RKO (cell line): ENCODE measurements at places on chromosomes 7 and 10.
A peak's percentile ranks its signal among the peaks of the same experiment; 100 is the strongest.

DNA sequence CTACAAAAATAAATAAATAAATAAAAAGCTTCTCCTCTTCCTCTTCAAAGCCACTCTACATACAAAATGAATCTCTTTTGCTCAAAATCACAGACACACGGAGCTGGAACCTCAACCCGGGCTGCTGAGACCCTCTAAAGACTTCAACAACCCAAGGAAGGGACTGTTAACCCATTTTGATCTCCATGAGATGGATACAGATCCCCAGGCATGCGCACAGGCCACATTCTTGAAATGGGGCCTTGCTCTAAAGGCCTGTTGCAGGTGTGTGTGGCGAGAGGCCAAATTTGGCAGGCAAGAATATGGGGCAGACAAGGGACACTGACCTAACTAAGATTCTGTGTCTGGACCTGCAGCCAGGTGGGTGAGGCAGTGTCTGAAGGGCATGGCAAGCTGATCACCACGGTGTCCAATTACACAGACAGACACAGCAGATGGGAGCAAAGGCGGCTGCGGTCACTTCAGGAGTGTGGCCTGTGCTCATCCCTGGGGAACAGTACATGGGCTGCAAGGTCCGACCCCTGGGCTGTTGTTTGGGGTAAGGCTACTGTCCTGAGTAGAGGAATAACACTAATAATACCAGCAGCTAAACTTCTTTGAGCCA lies 219.8 kb downstream of the HECW1 start:
- DNase-seq, result no peak

GRCh38 chr7:86747698-86748097 lies 104.0 kb downstream of the GRM3 start:
- DNase-seq, result no peak

GRCh38 chr7:95376632-95377400 lies 19.4 kb downstream of the PON3 start:
- no peak for DNase-seq

GRCh38 chr10:125816548-125816947 lies 6.5 kb downstream of the UROS start:
- no peak for DNase-seq

DNA sequence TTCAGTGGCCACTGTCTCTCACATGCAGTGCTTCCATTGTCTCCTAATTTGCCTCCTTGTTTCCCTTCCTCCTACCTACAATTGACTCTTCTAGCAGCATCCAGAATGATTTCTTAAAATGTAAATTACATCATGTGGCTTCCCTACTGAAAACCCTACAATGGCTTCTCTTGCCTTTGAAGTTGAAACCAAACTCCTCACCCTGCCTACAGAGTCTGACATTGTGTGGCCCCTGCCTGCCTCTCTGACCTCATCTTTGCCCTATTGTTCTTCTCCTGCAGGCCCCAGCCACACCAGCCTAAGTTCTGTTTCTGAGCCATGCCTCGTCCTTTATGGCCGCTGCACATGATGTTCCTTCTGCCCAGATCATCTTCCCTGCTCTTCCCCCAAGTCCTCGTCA lies 35.8 kb upstream of the CDK1 start:
- DNase-seq, result no peak

DNA sequence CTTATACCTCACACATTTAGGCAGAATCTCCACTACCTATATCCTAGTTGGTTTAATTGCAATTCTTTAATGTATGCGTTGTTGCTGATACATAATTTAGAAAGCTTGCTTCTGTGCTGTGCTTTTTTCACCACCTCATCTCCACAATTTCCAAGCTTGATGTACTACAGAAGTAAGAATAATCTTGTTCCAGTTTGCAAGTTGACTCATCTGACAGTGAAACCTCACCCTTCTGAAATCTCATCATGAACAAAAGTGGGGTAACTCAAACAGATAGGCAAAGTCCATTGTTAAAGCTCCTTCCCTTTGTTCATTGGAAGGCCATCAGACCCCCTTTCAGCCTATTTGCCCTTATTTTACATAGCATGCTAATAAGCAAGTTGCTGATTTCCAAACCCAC lies 13.6 kb downstream of the EIF4EBP2 start:
- no peak for DNase-seq

DNA sequence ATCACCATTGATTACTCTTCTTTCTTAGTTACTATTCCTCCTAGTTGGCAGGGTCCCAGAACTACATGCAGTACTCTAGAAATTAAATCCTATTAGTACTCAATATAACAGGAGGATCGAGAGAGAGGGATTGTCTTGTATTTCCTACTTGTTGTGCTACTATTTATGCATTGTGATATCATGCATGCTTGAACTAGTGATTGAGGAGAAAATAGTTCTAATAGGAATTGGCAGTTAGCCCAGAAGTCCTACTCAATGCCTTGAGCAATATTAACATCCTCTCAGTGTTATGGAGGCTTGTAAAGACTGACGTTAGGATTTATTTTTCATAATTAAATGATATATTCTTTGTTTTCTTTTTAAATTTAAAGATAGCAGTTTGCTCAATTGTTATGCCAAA lies 67.4 kb downstream of the FOXP2 start:
- DNase-seq, result no peak

- no peak for DNase-seq
Measured at GRCh38 chr10:81920213-81920829, 45.3 kb downstream of the NRG3 start.

GRCh38 chr7:16921644-16922257 lies 40.0 kb upstream of the AGR3 start:
- no peak for DNase-seq

- peak; percentile 21 for DNase-seq
Measured at GRCh38 chr7:26609082-26609481, 255.3 kb downstream of the SKAP2 start.

DNA sequence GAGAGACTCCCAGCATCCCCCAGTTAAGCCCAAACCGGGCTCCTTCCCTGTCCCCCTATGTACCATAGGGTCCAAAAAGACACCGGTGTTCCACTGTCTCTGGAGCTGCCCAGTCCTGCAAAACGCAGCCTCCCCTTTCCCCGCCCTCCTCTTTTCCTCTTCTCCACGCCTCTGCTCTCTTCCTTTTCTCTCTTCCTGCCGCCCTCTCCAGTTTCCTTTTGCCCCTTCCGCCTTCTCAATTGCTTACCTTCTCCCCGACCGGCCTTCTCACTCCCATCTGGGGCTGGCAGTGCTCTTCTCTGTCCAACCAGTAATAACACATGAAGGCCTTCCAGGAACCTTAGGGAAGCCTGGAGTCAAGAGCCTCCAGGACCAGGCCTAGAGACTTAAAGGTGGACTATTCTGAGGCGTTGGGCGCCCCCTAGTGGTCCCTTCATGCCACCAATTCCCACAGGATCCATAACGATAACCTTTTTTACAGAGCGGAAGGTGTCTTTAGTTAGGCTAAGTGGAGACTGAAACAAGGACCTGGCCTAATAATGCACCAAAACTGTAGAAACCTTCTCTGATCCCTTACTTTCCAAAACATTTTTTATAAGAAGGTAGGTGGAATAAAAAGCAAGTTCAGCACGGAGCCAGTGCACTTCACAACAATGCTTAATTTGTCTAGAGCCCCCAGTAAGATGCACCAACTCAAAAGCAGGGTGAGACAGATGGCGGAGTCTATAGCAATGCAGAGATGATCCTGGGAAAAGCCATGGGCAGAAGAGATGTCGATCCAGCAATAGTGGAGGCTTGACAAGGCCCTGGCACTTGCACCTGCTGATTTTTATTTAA lies 27.2 kb upstream of the MSRB2 start:
- peak; percentile 68 for DNase-seq

DNA sequence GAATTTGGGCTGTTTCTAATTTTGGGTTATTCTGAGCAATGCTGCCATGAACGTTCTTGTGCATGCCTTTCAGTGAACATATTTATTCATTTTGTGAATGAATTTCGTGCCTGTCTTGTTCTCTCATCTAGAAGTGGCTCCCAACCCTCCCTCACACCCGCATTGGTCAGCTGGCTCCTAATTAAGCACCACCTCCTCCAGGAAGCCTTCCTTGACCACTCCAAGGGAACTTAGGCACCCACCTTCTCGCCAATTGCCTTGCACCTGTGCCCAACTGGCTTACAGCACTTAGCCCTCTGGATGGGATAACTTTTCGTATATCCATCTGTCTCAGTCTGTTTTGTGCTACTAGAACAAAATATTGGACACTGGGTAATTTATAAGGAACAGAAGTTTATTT lies 107.1 kb downstream of the MYL10 start:
- no peak for DNase-seq

DNA sequence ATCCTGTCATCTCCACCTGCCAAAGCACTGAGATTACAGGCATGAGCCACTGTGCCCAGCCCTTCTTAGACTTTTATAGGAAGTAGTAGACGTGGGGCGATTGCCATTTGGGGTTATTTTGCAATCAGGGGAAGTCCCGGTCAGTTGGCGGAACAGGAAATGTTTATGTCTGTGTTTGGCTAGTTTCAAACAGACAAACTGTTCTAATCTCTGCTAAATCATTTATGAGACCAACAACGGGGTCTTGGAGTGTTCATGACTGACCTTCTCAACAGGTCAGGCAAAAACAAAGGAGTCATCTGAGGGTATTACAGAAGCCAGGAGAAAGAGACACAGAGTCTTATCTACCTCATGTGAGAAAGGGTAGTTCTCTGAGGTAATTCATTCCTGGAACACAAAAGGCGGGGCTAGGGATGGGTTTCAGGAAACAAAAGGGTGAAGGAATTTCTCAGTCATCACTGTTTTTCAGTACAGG lies 6.6 kb upstream of the TPK1 start:
- no peak for DNase-seq

DNA sequence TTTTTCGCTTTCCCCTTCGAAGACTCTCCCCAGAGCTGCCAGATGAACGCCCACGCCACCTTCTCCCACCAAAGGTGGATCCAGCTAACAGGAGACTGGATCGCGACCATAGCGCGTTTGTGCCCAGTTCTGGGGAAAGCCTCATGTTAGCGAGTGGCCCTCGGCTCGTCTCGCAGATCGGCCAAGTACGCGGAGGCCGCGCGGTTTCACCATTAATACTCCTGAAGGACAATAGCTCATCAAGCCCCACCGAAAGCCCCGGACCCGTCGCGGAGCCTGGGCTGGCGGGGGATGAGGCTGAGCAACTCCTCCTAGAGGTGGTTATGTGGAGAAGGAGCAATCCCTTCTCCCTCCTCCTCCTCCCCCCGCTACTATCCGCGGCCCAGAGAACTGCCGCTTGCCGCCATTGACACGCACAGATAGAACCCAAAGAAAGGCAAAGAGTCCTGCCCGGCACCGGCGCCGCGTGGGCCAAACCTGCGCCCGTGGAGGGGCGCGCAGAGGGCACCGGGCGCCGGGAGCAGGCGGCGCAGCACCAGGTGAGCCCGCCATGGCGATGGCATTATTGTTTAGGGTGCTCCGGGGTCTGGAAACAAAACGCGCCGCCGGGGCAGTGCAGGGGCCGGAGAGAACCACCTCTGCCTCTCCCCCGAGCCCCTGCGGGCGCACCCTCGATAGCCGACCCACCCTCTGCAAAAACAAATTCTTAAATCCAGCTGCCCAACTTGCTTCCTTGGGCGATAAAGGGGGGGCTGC lies at the start of gene MACROH2A2:
Gene MACROH2A2, plus strand, starts transcription at position 385 of the 756 bp plus-strand sequence. CDS start 22,813 bp downstream, outside the sequence.
- DNase-seq, result peak; percentile 77

DNA sequence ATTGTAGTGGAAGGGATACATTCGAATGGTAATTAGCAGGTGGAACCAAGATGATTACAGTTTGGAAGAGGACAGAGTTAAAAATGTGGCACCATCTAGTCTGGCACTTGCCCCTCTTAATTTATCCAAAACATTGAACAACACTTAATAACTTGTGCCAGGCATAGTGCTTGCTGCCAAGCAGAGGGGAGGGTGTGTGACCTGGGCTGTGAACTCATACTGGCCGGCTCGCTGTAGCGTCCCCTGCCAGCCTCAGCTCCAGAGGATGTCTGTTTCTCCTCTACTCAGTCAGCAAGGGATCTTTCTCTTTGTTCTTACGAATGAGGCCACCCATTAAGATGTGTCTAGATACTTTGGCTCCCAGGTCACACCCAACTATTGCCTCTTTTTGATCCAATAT lies 179.4 kb upstream of the INHBA start:
- no peak for DNase-seq

- no peak for DNase-seq
Measured at GRCh38 chr7:66522518-66522917, 106.2 kb upstream of the KCTD7 start.

- no peak for DNase-seq
Measured at GRCh38 chr7:124071843-124072242, 39.0 kb upstream of the TMEM229A start.

- DNase-seq, result peak; percentile 10
Measured at GRCh38 chr10:112716924-112717413, 233.1 kb upstream of the TCF7L2 start.

DNA sequence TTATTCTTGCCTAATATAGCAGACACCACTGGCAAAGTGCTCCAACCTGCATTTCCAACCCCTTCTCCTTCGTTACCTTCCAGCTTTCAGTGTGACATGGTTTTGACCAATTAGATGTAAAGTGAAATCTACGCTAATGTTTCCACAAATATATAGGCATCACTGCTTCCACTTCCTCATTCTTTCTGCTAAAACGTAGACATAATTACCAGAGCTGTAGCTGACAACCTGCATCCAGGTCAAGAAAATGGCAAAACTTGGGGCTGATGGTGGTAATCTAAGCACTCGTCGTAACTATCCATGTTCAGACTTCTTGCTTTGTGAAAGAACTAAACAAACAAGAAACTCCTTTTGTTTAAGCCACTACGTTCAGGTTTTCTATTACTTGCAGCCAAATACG lies 41.8 kb upstream of the COL1A2 start:
- no peak for DNase-seq

DNA sequence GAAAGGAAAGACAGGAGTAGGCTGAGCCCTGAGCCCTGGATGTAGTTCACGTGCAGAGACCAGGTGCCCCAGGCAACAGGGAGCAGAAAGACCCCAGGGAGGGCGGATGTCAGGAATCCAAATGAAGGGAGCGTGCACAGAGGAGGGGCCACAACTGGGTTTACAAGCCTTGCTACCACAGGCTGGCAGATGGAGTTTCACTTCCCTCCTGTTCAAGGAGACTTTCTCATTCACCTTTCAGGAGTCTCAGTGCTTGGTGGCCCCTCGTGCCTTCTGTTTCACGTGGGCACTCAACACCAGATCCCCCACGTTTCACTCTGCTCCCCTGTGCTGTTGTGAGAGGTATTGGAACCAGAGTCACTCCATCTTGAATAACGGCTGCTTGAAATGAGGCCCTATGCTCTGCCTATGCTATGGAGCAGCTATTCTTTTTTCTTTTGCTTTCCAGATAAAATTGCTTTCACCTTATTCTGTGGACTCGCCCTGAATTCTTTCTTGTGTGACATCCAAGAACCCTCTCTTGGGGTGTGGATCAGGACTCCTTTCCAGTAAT lies 601.4 kb upstream of the IGFBP3 start:
- DNase-seq, result no peak

DNA sequence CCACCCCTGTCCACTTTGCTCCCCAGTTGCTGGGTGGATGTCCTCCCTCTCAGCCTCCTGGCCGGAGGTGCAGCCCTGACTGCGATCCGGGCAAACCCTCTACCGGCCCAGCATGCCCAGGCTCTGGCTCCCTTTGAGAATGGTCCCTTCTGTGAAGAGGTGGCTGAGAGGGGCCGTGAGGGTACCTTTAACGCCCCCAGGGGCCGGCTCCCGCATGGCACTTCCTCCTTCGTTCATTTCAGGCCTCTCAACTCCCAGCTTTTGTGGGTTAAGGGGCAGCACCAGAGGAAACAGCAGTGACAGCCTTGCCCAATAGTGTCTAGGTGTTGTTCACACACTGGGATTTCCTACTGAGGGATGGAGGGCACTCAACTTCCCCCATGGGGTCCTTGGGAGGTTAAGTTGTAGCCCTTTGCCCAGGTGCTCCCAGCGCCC lies 33.2 kb upstream of the HABP2 start:
- DNase-seq, result no peak
